ENCODE measurements at places on chromosomes 13 and 19.
A peak's percentile ranks its signal among the peaks of the same experiment; 100 is the strongest.

DNA sequence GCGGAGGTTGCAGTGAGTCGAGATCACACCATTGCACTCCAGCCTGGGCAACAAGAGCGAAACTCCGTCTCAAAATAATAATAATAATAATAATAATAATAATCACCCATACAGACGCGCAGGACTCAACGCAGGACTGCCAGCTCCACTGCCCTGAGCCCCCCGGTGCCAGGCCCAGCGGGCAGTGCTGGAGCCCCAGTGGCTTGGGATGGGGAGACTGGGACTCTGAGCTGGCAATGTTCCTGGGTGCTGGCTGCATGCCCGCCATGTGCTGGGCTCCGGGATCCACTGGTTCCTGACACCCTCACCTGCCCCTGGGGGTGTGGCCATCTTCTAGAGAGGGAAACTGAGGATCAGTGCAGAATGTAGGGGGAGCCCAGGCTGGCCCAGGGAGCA, 325 bp upstream of the AZU1 start:
- DNase-seq: no peak

GRCh38 chr13:41408746-41409145, 48.6 kb upstream of the RGCC start:
- DNase-seq: no peak

GRCh38 chr19:49916839-49917733, 11.9 kb upstream of the ATF5 start:
- peak; percentile 71 for DNase-seq

GRCh38 chr19:4589579-4590410, 30.3 kb upstream of the SEMA6B start:
- DNase-seq: peak; percentile 42

DNA sequence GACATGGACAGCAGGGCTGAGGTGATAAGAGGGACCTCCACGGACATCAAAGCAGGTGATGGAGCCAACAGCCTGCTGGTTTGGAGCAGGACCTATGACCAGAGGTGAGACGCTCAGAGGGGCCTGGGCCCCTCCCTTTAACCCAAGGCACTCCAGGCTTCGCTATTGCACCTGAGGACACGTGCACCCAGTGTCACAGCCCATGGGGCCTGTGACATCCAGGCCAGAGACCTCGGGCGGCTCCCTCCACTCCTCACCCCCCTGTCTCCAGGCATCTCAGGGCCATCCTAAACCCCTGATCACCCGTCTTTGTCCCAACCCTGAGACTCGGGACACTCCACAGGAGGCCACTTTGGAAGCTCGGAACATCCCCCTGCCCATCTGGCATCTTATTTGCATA, 12.9 kb downstream of the ADGRE5 start:
- no peak for DNase-seq

GRCh38 chr19:39953915-39954314, 17.1 kb upstream of the PSMC4 start:
- no peak for DNase-seq

DNA sequence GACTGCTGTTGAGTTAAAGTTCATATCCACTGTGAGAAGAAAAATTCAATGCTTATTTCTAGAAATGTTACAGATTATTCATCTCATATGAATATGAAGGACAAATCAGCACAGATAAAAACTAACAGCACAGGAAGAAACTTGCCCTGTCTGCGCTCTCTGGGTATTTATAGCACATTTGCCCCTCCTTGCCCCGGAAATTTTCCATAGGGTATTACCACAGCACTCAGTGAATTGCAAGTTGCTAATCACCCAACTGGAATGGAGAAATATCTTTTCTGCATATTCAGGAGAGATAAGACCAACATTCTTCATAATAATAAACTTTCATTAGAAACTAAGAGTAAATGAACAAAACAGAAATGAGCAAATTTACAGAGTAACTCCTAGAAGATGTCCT, 318.0 kb upstream of the KLF12 start:
- DNase-seq: no peak

- no peak for DNase-seq
Observed at GRCh38 chr13:102571075-102571474, 25.7 kb upstream of the TPP2 start.

DNA sequence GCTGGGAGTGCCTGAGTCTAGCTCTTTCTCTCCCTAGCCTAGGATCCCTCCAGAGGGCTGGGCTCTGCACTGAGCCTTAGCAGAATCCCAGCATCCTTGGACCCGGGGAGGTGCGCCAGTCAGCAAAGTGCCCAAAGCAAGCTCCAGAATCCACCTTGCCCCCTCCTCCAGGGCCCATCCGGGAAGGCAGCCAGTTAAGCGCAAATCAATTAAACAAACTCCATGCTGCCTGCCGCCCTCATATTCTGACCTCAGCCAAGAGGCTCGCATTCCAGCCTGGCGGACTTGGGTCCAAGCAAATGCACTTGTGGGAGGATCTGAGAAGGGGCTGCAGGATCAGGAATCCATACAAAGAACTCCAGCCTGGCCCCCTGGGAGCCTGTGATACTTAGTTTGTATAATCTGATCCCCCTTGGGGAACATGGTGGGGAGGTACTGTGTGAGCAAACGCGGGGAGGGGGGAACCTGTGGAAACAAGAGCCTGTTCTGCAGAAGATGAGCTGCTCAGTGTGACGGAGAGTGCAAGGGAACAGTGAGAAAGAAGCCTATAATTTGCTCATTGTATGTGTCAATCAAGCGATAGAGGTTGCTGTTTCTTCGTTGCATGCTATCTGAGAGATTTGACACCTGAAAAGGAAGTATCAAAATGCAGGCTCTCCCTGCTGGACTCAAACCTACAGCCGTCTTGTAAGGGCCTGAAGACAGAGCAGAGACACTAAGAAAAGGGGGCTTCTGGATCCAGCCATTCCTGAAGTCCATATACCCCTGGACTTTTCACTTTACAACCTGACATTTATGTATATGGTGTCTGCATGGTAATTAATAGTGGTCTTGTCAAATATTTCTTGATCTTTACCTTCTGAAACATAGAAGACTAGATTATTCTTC, 29.4 kb downstream of the ZNRF4 start:
- DNase-seq: no peak

- DNase-seq: no peak
Observed at GRCh38 chr13:67776151-67776550, 546.0 kb upstream of the PCDH9 start.

GRCh38 chr19:12867120-12868099, 13.8 kb downstream of the DNASE2 start:
- no peak for DNase-seq

DNA sequence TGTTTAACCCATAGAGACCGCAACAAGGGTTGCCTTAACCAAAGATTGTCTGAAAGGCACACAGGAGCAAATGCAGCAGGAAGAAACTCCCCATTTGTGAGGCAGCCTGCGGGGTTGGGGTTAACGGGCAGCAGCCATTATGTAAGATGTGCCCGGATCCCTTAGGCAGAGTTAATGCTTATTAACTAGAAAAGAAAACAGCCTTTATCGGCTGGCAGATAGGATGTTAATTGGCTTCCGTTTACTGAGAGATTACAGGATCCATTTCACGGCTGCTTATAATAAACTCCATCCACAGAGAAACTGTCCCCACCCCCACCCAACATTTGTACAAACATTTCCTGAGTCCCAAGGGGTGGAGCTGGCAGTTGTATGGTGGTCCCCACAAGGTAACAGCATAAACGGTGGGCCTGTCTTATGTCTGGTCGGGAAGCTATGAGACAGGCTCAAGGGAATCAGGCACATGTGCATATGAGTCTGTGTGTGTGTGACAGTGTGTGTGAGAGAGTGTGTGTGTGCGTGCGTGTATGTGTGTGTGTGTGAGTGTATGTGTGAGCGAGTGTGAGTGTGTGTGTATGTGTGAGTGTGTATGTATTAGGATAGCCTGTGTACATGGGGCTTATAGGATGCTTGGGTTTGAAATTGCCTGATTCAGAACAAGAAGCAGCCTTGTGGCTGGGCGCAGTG, 10.5 kb downstream of the SLC25A42 start:
- no peak for DNase-seq

DNA sequence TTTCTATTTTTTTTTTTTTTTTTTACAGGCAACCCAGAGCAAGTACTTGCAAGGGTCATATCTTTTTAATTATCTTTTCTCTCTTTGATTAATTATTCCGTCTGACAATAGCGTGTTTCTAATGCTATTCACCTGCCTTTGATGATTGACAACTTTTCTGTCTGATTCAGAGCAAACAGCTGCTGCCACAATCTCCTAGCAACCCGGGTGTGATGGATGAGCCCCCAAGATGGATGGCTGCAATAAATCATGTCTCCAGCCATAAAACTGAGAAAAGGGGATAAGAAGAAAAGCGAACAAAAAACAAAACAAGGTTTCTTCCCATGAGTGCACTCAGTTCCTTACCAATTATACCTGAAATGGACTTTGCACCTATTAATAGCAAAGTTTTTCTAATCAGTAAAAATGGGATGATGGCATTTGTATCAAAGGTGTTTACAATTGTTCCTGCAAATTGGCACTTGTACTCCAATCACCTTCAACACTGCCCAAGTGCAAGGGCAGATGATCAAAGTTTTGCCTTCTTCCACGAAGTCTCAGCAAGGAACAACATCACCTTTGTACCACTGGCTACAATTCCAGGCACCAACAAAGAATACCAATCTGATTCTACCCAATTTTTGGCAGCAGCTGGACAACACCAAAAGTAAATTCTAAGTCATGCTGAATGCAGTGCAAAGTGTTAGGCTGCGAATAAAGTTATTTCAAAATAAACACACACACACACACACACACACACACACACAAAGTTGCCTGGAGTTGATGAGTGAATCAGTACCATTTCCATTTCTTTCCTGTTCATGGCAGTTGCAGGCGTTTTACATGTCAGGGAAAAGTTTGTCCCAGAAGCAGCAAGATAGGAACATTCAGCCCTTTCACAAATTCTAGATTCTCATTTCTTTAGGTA, 12.0 kb downstream of the TSHZ3 start:
- DNase-seq: no peak

- peak; percentile 56 for DNase-seq
Observed at GRCh38 chr19:37654629-37655300, 500 bp downstream of the ZFP30 start.

GRCh38 chr13:82636119-82636518, 1246.2 kb downstream of the SLITRK1 start:
- DNase-seq: no peak

All from HL-60 (cell line).